ENCODE measurements at places on chromosomes 1 and 21.

DNA sequence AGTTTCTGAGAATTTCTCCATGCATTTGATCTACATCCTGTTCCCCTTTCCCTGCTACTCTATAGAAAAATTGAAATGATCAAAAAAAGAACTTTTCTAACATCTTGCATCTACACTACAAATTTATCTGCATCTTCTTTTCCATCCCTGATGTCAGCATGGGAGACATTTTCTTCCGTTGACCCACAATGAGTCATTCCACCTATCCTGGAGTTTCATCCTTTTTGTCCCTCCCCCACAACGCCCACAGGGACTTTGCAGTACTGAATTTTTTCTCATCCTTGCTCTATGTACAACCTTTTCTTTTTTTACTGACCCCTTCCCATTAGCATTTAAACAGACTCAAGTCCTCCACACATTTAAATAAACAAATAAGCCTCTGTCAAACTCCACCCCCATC lies 112.2 kb upstream of the MROH9 start:
- no peak for DNase-seq

DNA sequence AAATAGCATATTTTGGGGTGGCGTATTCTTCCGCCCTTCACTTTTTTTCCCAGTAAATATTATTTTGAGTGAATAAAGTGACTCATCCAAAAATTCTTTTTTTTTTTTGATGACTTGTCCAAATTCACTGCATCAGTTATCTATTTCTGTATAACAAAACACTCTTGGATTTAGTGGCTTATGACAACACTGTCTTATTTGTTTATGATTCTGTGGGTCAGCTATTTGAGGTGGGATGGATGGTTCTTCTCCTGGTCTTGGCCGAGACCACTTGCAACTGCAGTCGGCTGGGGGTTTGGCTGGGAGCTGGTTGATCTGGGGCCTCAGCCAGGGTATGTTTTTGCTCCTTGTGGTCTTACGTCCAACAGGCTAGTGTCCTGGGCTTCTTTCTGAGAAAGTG lies 39.9 kb upstream of the SRSF10 start:
- DNase-seq = peak; percentile 20

DNA sequence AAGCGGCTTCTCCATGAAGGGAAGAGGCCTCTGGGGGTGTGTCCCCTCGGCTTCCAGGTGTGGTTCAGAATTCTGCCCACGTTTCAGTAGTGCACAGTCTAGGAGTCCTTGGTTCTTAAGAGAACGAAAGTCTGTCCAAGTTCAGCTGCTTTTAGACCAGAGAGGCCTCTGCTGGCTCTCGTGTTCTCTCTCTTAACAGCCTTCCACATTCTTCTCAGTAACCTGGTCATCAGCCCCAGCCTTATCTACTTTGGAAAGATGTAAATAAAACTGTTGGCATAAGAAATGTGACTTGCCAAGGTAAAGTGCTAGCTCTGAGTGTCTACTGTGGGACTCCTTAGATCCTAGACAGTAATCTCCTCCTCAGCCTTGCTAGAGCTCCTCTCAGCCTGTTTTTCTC lies 15.3 kb upstream of the STUM start:
- no peak for DNase-seq

- no peak for DNase-seq
Measured at GRCh38 chr1:11529763-11530730, 51.1 kb downstream of the DISP3 start.

GRCh38 chr1:173507847-173508209 lies 30.7 kb downstream of the PRDX6 start:
- DNase-seq = no peak

GRCh38 chr1:210328032-210328745 lies 513 bp upstream of the HHAT start:
- no peak for DNase-seq

- no peak for DNase-seq
Measured at GRCh38 chr1:23514111-23514679, 16.8 kb downstream of the E2F2 start.

- no peak for DNase-seq
Measured at GRCh38 chr1:19182223-19182622, 27.8 kb downstream of the UBR4 start.

DNA sequence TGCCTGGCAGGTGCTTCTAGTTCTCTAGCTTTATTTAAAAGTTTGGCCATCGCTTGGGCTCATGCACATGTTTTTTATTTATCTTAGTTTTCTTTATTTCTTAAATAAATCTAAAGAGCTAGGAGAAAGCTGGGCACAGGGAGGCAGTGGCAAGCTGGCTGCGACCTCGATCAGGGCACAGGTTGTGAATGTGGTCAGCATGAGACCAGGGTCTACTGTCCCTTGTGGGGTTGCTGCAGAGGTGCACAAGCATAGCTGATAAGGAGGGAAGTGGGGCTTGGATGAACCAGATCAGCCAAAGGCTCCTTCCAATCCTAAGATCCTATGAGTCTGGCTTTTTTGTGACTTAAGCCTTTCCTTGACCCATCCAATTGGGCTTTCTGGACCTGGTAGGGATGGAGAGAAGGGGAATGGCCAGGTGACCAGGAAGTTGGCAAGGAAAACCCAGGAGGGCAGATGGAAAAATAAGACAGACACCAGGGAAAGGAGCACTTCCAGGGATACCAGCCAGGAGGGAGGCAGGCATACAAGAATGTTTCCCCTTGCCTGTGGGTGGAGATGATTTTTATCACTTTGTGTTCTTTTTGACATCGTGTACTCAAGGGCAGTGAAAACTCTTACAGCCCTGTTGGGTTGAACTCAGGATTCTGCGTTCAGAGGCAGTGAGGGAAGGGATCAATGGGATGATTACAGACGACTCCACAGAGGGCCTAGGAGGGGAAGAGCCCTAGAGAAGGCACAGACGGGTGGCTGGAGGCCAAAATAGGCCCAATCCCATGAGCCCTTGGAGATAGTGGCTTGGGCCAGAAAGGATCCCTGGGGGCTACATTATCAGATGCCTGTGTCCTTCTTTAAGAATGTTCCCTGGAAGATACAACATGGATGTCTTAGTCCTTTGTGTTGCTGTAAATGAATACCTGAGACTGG lies 8.5 kb downstream of the CYP4B1 start:
- DNase-seq = no peak

DNA sequence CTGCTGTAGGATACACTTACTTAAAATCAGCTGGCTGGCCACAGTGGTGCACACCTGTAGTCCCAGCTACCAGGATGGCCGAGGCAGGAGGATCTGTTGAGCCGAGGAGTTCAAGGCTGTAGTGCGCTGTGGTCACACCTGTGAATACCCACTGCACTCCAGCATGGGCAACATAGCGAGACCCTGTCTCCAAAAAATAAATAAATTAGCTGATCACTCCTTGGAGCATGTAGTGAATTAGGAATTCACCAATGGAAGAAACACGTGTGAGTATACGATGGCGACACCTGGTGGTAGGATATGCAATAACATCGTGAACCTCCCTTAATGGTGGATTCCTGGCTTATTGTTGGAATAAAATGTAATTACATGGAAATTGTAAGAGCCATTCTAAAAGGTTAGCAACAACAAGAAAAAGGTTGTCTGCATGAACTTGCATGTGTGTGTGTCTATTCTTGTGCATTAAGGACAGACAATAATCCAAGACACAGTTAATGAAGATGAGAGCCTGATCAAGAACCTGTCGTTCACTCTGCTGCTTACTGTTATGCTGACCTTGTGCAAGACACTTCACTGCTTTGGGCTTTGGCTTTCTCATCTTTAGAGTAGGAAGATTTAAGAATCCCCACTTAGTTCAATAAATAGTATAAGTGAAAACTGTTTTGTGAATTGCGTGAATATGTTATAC lies 38.6 kb upstream of the COX20 start:
- DNase-seq = peak; percentile 48

GRCh38 chr1:143653429-143653802 lies 318.4 kb downstream of the FAM72C start:
- no peak for DNase-seq
